ENCODE measurements at places on chromosomes 12 and 14.

DNA sequence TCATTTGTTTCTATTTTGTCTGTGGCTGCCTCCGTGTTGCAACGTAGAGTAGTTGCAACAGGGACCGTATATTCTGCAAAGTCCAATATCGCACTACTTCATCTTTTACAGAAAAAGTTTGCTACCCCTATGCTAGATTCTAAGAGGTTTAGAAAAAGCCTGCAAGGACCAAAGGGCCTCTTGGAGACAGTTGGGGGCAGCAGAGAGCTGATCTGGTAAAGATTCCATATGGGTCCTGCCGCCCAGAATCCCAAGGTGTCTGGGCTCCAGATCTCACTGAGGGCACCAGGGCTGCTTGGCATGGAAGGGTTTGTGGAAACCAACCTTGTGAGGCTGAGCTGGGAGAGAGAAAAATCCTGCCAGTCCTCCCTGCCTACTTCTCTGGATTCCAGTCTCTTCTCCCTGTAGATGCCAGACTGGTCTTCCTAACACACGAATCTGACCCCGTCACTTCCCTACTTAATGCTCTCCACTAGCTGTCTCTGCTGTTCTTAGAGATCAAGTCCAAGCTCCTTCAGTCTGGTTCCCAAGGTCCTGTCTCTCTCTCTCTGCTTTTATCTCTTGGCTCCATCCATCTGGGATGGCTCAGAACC, 74.6 kb downstream of the GLRX5 start:
- DNase-seq: no peak

- DNase-seq: no peak
Observed at GRCh38 chr14:78840898-78841297, 670.7 kb downstream of the NRXN3 start.

GRCh38 chr12:9364224-9365176, 156.3 kb upstream of the PZP start:
- DNase-seq: no peak

DNA sequence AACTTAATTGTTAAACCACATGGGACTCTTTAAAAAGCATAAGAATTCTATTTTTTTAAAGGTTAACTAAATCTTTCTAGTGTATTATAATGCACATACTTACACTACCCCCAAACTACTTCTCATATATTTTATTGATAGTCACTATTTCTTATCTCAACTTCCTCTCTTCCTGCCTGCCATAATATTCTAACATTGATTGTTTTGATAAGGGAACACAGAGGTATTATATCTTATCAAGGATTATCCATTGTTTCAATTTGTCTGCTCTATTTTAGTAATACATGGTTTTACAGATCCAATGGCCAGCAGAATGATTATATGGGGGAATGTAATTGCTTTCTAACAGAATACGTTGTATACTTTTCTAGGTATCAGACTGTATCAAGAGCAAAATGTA, 98.9 kb downstream of the EPS8 start:
- no peak for DNase-seq

DNA sequence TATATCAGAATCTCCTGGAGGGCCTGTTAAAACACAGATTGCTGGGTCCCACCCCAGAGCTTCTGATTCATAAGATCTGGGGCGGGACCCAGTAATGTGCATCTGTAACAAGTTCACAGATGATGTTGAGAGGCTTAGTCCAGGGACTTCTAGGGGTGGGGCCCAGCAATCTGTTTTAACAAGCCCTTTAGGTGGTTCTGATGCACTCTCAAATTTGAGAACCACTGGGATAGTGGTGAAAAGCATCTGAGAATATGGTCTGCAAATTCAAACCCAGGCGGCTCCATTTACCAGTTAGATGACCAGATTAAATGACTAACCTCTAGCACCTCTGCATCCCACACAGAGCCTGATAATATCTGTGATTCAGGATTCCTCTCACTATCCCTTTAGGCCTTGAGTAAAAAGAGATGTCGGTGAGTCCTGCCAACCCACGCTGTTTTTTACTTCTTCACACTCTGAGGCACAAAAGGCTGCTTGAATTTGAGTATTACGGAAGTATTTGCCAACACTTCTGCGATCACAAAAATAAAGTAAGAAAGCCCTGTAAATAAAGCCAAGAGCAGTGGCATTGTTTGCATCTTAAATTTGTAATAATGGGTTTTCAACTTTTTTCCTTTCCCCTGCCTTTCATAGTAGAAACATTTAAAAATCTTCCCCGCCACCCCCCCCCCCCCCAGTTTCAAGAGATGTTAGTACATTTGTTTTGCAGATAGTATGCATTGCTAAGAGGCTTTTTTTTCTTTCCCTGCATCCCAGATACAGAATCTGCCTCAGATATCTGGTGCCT, 1.8 kb upstream of the FRS2 start:
- no peak for DNase-seq

DNA sequence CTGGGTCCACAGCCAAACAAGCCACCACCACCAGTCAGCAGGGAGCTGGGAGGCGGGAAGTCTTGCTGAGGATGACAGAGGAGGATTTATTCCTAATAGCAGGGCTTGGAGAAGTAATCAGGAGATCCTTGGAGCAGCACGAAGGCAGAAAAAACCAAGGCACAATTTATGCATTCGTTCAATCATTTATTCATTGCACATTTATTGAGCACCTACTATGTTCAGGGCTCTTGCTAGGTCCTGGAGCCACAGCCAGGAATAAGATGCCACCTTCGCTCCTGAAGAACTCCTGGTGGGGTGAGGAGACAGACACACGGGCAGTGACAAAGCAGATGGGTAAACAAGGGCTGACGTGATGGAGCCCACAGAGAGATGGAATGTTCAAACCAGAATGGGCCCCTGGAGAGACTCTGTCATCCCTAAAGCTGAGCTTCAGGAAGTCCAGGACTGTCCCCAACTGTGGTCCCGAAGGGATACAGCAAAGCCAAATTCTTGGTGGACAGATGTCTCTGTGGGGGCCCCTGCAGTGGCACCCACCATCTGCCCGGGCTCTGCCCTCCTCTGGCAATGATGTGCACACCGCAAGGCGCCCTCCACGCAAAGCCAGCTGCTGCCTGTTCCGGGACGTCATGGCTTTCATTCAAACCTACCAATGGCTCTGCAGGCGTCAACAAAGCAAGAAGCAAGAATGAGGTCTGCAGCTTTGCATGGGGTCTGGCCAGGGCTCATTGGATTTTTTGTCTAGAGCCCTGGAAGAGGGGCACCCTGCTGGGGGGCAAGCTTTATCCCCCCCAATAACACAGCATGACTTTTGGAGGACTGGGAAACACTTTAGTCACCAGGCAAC, 3.0 kb upstream of the TESC start:
- DNase-seq: no peak

- DNase-seq: no peak
Observed at GRCh38 chr12:102005256-102005655, 56.5 kb downstream of the WASHC3 start.

- DNase-seq: no peak
Observed at GRCh38 chr12:89514751-89515150, 9.8 kb downstream of the GALNT4 start.

DNA sequence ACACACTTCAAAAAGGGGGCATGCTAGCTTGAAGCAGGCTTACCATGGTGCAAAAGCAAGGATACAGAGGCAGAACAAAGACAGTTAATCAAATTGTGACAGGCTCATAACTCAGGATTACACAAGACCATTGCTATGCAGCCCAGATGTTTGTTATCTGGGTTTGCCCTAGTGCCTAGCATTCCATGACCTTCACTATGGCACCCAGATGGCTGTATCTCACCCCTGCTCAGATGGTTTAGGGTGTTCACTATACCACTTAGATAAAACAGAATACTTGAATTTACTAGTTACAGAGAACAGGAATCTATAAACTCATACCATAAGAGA, 56.2 kb downstream of the SDR9C7 start:
- DNase-seq: no peak

- DNase-seq: no peak
Observed at GRCh38 chr12:56987011-56987410, 19.3 kb downstream of the ZBTB39 start.

DNA sequence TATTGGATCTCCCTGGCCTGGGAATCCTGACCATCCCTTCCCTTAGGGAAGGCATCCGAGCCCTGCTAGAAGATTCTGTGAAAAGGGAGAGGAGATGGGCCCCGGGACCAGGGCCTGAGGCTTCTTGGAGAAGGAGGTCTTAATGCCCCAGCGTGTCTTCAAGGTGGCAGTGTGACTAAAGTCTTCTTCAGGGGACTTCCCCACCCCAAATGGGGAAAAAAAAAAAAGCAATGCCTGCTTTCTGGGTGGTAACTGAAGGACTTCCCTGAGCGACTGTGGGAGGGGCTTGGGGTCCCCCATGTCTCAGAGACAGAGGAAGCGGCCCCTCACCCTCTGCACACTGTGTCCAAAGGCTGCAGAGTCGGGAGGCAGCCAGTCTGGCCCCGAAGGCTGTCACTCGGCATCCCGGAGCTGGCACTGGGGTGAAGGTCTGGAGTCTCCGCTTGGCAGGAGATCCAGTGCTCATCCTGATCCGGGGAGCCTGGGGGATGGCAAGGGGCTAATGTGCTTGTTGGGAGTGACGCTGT, 7.8 kb upstream of the PGF start:
- DNase-seq: no peak

DNA sequence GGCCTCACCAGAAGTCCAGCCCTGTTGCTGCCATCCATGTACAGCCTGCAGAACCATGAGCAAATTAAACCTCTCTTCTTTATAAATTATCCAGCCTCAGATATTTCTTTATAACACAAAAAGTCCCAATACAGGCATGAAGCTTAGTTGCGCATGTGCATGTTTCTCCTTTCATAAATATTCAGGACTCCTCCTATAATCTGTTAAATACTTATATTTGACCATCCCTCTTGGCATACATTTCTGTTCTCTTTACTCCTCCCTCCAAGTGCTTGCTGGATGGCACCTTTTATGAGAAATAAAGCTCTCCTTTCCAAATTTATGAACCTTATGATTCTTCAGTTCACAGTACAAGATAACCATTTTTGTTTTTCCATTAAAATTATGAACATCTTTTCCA, 20.5 kb downstream of the DAAM1 start:
- no peak for DNase-seq

- no peak for DNase-seq
Observed at GRCh38 chr14:39868251-39868650, 436.0 kb upstream of the FBXO33 start.

DNA sequence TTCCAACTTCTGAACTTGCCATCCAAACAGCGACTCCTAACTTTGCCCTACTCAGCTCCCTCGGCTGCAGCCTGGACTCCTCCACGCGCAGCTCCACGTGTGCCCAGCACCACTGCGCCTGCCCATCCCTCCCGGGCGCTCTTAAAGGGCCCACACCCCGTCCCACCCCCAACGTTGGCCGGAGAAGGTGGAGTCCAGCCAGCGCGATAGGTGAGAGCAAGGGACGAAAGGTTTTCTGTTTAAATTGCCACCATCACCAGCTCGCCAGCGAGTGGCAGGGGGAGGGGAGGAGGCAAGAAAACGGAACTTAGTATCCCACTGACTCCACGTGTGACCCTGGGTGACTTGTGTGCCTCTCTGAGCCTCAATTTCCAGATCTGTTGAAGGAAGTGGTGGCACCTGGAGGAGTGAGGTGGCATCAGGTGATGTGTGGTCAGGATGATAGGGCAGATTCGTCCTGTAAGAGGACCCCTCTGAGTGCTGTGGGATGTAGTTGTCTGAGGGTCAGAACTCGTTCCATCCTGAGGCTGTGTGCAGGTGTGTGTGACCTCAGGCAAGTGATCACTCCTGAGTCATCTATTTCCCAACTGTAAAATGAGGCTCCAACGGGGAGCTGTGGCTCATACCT, 59.7 kb downstream of the TRPV4 start:
- no peak for DNase-seq

- no peak for DNase-seq
Observed at GRCh38 chr14:100786131-100786530, 39.8 kb upstream of the MEG3 start.

- DNase-seq: no peak
Observed at GRCh38 chr14:105525861-105526775, at the start of gene TMEM121. Gene TMEM121, plus strand, starts transcription at chr14:105526583. Its CDS starts 2,252 bp downstream, at chr14:105528835.

DNA sequence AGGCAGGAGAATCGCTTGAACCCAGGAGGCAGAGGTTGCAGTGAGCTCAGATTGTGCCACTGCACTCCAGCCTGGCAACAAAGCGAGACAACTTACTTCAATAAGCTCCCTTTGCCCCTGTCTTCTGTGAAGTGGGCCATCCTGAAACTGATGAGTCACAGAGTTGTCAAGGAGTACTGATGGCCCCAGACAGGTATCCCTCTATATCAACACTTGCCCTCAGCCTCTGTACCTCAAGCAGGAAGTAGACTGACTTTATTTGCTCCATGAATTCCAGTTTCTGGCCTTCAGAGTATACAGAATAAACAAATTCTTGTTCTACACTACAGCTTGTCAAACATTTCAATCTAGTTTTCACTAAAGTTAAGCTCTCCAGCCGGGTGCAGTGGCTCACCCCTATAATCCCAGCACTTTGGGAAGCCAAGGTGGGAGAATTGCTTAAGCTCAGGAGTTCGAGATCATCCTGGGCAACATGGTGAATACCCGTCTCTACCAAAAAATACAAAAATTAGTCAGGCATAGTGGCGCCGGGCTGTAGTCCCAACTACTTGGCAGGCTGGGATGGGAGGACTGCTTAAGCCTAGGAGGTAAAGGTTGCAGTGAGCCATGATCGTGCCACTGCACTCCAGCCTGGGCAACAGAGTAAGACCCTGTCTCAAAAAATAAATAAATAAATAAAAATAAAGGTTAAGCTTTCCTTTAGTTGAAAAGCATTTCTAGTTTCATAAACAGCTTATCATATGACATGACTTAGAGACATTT, 16.4 kb upstream of the LRP10 start:
- no peak for DNase-seq

DNA sequence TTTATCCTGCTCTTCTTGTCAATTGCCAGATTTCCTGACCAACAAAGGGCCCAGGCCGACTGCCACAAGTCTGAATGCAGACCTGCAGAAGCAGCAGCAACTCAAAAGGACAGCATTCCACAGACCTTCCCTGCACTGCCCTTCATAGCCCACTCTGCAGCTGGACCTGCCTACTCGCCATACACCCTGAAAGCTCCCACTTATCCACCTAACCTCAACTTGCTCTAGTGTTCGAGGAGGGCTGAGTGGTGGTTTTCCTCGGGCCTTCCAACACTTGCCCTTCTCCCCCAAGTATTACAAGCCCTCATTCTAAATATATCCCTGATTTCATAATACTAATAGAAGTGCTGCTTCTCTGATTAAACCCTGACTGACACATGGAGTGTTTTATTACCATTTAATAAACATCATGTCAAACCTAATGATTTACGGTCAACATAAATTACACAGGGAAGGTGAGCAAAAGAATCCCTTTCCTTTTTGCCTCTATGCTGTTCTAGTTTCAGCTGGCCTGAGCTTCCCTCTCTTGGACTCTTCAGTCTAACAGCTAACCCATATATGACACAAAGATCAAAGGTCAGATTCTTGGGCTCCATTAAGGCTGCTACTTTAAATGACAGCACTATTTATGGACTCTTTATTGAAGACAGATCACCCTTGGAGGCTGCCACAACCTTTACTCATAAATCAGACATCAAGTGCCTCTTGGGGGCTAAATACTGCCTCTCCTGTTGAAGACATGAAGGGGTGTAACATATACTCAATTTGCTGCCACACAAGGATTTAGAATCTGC, 1546.9 kb upstream of the TMEM132C start:
- no peak for DNase-seq

DNA sequence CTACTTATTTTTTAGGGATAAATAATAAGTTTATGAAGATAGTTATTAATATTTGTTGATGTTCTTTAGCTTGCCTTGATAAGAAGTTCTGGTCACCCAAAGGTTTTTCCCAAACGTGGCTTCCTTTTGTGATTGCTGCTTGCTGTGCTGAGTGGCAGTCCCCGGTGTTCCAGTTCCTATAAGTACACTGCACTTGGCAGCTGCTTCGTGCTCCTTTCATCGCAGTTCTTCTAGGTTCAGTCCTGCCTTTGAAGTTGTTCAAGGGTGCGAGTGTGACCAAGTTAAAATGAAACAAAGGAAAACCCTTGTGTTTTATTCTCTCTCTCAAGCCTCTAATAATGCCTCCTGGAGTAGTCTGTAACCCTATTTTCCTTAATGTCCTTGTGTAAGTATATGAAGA, 128.5 kb upstream of the ATF1 start:
- DNase-seq: no peak
